ENCODE measurements at places on chromosomes 2 and 18.

GRCh38 chr2:54402350-54402749, 53.8 kb upstream of the SPTBN1 start:
- no peak for DNase-seq

DNA sequence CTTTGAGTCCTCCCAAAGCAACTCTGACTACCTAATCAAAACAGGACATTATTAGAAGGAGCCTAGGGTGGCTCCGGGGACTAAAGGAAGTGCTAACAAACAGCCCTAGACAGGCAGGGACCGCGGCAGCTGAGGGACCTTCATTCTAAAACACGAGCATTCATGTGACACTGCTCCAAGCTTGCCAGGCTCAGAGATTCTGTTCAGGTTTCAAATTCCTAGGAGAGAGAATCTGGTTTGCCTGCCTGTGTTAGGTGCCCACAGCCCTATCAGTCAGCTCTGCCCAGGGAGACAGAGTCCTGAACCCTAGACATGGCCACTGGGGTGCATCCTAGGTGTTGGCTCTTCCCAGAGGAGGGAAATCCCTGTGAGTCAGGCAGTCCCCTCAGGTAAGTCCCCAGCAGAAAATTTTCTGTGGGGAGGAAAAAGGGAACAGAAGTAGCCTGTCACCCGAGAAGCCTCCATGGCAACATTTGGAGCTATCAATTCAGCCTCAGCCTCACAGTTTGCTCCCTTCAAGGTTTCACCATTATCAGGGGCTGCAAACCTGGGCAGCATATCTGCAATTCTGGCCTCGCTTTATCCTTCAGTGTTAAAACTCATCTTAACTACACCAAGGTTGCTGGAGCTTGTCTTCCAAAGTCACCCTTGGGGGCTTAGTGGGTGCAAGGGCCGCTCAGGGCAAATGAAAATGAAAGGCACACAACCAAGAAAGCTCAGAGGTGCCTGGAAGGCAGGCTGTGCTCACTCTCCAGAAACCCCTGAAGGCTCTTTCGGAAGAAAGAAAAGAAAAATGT, 28.6 kb downstream of the PCBP1 start:
- no peak for DNase-seq

- no peak for DNase-seq
These were observed 180.2 kb downstream of the TNS1 start for GRCh38 chr2:217822296-217823252.

GRCh38 chr2:100616841-100617390, 54.1 kb downstream of the PDCL3 start:
- DNase-seq, result no peak

GRCh38 chr2:88416016-88416663, 36.4 kb downstream of the FOXI3 start:
- no peak for DNase-seq

DNA sequence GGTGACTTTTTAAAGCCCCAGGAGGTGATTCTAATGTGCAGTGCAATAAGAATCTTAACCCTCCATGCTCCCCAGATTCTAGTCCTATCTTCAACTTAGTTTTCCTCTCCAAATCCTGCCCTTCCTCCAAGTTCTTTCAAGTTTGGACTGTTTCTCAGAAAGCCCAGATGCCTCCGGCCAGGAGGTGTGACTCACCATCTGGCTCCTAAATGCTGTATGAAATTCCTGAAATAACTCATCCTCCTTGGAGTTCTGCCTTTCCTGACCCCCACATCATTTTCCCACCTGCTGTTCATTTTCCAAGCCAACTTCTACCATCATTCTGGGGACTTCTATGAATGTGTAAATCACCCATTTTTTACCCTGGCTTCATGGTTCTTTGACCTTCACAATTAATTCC, 118.2 kb upstream of the NOL4 start:
- DNase-seq, result no peak

All from hematopoietic multipotent progenitor cell treated with erythropoietin and hydrocortisone succinate and interleukin-3 and kit ligand, for 6 days (in vitro differentiated cells).